ENCODE measurements at places on chromosomes 6 and 20.

- no peak for DNase-seq
Observed at GRCh38 chr6:53497905-53498304, 47.0 kb downstream of the GCLC start.

DNA sequence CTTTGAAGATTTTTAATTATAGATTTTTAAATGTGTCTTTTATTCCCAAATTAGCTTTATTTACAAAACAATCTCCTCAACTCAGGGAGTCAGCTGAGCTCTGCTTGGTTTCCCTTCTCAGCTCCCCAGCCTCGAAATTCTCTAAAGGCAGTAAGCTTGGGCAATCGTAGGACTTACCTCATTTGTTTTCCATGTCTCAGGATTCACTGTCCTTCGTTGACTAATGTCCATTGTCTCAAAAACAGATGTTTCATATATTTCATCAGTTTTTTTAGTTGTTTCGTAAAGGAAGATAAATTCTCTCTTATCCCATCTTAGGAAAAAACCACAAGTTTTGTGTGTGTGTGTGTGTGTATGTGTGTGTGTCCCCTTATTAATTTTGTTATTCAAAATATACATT lies 102.2 kb upstream of the ADGRF1 start:
- no peak for DNase-seq

DNA sequence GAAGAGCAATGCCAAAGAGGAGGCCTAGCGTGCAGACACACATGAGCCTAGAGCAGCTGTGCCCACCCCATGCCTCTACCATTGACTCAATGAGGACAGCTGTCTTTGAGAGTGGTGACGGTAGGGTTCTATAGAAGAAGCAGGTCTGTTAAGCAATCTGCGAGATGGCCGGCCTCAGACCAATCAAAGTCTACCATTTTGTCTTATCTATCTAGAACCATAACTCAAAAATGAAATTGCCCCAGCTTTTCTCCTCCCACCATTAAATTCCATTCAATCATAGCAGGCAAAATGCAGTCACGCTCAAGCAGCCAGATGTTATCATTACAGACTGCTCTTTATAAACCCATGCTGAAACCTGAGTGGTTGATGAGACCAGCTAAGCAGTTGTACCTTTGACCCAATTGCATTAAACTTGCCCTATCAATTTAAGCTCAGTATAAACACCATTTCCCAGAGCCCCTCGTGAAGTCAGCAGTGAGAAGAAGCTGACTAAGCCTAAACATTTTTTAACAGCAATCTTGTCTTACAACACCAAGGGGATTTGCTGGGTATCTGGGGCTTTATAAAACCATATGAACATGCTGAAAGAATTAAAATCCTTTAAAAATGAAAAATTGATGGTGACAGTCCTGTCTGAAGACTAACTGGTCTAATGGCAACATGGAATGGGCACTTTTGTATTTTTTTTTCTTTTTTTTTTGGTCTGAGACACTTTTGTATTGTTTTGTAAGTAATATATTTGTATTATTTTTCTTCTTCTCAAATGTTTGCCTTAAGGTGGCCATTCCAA lies 57.5 kb downstream of the FOXC1 start:
- no peak for DNase-seq

- DNase-seq: peak; percentile 24
Observed at GRCh38 chr6:130396722-130397121, 30.9 kb downstream of the TMEM200A start.

GRCh38 chr6:116476002-116476678 lies 15.0 kb downstream of the CALHM6 start:
- no peak for DNase-seq

DNA sequence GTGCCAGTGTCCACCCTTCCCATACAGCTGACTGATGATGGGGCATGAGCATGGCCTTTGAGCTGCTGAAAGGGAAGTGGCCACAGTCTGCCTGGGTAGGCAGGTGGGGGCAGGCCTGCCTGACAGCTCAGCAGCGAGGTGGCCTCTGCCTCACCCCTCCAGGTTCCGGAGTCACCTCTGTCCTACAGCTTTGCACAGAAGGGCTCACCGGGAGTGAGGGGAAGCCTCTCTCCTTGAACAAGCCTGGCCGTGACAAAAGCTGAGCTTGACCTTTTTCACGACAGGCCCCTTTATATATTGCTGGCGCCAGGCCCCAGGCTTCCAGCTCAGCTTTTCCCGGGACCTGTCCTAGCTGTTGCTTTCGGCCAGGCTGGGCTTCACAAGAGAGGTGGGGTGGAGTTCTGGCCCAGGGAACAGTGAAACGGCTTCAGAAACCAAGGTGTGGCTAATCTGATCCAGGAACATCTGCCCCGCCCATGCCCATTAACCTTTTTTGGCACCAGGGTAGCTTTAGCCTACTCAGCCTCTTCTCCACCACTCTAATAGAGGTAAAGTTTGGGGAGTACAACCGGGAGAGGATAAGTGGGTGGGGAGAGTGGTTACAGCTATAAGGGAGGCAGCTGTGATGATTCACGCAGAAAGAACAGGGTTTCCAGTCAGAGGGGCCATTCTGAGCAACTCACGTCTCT lies 42.9 kb downstream of the C6orf132 start:
- no peak for DNase-seq

Data from CD4-positive, alpha-beta T cell treated with Interleukin-12 subunit alpha and Interleukin-12 subunit beta, for 1 hour (primary cell).